ENCODE measurements at places on chromosomes 3 and 15.

DNA sequence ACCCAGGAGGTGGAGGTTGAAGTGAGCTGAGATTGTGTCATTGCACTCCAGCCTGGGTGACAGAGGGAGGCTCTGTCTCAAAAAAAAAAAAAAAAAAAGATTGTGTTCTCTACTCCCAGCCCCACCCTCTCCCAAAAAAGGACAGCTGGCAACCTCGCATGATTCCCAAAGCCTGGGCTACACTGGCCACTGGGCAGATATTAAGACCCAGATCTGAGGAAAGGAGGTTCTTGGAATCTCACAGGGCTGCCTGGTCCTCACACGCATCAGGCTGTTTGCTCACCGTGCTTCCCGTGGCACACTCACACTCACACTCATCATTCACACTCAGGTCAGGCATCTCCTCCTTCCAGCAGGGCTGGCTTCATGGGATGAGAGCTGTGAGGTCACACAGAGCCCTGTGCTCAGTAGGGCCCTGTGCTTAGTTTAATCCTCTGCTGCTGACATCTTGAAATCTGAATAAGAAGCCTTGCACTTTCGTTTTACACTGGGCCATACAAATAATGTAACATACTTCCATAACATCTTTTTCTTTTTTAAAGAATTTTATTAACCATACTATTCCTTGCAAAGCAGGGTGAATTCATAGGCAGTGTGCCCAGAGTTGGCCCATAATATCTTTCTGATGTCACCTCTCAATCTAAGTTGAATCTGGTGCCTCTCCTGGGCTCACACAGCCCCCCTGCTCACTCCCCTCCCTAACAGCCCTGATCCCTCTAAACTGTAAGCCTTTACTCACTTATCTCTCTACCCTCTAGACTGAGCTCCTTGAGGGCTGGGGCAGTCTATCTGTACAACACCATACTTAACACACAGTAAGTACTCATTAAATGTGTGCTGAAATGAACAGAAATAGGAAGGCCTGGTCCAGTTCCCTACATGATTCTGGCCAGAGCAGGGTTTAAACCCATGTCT, 50.2 kb upstream of the C15orf39 start:
- DNase-seq: no peak

- no peak for DNase-seq
These were observed 11.5 kb downstream of the CLRN1 start for GRCh38 chr3:150960708-150961684.

DNA sequence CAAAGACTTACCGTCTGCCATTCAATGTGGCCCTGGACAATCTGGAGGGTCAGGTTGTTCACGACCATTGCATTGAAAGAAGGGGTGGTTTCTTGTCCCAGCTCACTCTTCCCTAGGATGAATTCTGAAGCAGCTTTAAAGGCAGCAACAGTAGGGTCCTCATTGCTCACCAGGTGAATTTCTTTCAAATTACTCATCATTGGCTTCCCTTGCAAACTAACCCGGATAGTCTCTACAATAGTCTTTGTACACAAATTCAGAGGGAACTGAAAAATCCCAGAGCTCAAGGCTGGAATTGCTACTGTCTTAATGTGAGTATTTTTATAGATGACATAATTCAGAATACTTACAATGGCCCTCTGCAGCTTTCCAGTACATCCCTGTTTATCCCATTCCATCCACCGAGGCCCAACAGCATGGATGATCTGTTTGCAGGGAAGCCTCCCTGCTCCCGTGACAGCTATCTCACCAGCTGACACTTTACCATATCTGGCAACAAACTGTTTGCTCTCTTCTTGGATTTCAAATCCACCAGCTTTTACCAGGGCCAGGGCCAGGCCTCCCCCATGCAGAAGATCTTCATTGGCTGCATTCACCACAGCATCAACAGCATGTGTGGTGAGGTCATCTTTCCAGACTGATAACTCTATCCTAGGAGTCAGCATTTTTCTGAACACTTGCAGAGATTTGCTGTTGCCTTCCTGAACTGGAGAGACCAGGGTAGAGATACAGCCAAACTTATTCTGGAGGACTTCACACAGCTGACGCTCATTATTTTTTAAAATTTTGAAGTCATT, 8.6 kb downstream of the PARP9 start:
- DNase-seq: no peak

- no peak for DNase-seq
These were observed 171.7 kb downstream of the FNDC3B start for GRCh38 chr3:172211123-172211522.

DNA sequence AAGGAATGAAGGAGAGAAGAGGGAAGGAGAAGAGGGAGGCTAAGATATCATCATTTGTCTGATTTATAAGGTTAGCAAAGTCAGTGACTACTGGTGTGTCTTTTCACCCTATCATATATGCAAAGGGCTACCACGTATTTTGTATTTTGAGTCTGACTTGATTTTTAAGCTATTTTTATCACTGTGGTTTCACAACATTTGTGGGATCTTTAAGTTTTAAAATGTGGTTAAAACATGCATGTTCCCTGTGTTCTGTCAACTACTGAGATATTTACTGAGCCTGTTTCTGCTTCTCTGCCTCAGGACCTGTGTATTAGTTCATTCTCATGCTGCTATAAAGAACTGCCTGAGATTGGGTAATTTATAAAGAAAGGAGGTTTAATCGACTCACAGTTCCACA, 22.5 kb upstream of the SPTSSB start:
- no peak for DNase-seq

DNA sequence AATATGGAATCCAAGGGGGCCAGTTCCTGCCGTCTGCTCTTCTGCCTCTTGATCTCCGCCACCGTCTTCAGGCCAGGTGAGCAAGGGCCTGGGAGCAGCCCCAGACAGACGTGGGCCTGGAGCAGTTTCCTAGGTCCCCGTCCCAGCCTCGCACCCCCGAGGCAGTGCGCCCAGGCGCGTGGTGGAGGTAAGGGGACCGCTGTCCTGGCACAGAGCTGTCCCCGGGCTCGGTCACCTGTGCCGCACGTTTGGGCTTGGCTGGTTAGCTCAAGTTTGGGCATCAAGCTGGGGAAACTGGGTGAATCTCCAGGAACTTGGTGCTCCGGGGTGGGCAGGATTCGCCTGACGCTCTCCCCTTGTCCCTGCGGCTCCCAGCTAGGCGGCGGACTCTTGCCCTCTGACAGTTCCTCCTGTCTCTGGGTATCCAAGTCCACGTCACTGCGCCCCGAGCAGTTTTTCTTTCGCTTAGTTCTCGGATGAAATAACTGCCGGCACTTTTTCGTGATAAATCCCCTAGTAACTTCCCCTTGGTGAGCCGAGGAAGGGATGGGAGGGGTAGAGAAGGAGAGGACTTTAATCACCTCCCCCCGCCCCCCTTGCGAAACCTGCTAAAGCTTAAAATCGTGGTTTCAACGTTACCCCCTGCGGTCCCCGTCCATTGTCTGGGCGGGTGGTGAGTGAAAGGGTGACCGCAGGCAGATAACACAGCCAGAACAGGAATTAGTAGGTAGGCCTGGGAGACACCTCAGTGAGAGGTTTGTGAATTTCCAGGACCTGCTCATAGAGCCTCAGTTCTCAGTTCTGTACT, 901 bp downstream of the ALCAM start:
- peak; percentile 53 for DNase-seq

DNA sequence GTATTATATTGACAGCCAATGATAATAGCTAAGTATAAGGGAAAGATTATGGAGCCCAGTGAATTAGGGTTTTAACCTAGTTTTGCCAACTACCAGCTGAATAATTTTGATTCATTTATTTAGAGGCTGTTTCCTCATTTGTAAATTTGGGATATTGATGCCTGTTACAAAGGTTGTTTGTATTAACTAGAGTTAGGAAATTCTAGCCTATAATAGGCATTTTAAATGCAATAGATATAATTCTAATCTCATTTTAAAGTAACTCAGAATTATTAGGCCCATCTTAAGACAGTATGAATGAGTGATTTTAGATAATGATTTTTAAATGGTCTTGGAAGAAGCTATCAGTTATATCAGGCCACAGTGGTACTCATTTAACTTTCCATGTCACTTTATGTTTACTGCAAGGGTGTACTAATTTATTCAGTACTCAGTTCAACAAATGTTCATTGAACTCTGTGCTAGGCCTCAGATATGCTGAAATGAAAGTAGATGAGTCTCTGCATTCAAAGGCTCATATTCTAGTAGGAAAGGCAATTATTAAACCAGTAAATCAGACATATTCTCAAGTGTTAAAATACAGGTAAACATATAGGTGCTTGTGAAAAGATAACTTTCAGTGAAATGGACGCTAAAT, 200.8 kb downstream of the KLHL25 start:
- DNase-seq: no peak

DNA sequence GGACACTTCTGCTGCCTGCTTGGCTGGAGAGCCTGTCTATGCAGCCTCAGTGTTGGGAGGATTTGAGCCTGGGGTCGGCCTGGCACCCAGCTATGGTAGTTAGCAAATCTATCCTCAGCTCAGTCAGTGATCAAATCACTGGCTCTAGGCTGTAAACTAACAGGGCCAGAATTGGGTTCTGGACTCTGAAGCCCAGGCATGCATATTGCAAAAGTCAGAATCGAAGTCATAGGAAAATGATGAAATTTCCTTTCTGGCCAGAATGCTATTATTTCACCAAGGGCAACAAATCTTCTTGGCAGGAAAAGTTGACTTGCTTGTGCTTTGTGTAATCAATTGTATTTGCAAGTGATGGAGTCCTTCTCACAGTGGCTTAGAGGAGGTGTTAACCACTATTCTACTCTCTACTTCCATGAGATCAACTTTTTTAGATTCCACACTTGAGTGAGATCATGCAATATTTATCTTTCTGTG, 482.6 kb upstream of the TPRG1 start:
- DNase-seq: no peak

DNA sequence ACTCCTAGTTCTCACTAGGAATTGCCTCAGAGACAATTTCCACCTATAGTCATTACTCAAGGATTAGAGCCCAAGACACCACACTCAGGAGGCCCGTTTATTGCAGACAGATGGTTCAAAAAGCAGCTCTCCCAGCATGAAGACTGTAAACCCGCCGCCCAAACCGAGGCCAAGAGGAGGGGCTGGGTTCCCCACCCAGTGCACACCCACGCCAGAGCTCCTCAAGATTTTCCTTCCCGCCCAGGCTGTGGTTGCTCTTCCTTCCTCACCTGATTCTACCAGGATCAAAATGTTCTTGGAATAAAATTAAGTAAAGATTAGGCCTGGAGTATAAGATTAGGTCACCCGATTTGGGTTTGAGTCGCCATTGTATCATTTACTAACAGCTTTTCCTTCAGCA, 364.4 kb downstream of the MECOM start:
- DNase-seq: no peak

DNA sequence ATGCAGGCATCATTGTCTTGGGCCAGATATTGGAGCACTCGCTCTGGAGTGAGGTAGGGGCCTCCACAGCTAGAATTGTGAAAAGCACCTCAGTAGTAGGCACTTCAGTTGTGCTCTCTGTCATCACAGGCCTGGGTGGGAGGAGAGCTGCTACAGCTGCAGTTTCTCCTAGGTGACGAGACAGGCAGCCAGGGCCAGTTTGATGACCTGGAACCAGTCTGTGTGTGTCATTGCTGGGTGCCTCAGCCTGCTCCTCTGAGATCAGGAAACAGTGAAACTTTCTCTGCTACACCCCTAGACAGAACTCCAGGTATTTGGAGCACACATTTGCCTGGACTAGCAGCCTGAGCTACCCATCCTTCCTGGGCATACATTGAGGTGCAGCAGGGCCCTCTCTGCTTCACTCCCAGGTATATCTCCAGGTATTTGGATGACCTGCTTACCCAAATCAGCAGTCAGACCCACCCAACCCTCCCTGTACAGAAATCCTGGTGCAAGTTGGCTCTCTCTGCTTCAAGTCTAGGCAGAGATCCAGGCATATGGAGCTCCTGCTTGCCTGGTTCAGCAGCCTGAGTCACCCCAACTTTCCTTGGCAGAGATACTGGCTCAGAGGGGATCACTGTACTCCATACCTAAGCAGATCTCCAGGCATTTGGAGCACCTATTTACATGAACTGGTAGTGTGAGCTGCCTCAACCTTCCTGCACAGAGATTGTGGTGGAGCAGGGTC, 54.3 kb upstream of the SGO1 start:
- no peak for DNase-seq

- no peak for DNase-seq
These were observed 16.5 kb downstream of the CCDC66 start for GRCh38 chr3:56573501-56573900.

DNA sequence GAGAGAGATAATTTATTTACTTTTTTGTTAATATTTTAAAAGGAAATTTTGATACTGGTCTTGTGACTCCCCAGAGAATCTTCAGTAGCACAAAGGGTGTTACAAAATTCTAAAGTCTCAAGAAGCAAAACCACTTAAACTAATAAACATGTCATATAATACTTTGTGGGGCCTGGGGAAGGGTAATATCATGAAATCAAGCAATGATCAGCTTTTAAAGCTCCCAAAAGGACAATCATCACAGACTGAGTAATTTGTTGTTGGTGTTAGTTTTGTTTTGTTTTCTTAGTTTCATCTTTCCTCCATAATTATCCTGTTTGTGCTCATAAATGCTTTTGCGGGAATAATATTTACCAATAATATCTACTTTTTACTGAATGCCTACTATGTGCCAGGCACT, 55.0 kb downstream of the TMEM212 start:
- DNase-seq: no peak

- DNase-seq: no peak
These were observed 11.5 kb downstream of the TATDN2 start for GRCh38 chr3:10259798-10260197.

DNA sequence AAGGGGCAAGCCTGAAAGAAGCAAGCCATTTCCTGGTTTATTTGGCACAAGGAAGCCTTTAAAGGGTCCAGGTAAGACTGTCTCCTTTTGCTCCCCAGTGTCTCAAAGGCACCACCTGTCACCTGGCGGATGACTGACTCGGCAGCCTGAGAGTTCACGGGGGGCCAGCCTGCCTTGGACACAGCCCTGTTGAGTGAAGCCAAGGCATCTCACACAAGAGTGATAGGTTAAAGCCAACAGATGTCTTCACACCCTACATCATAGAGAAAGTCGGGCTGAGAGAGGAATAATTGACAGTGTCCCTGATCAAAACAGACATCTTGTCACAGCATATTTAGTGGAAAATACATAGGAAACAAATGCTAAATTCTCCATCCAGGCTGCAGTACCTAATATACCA, 28.2 kb upstream of the LIPC start:
- no peak for DNase-seq

- no peak for DNase-seq
These were observed 301.6 kb upstream of the TRIM42 start for GRCh38 chr3:140376136-140376889.

- DNase-seq: peak; percentile 41
These were observed 46.2 kb downstream of the PTH1R start for GRCh38 chr3:46923559-46924350.

All from BE2C (cell line).